Fibroblast of skin of abdomen (primary cell): ENCODE measurements at places on chromosomes 11 and 22.

DNA sequence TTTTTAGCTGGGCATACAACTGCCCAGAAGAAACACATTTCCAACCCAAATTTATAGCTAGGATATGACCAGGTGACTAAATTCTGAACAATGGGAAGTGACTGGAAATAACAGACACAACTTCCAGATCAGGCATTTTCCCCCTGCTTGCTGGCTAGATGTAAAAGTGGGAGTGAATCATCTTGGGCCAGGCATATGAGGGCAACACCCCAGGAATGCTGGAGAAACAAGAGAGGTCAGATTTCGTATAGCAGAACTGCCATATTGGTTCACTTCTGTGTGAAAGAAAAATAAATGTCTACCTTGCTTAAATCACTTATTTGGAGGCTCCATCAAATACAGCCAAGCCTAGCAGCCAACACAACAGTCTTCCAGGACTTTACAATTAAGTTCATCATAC, 7.4 kb downstream of the ATL3 start:
- DNase-seq, result peak; percentile 76

GRCh38 chr11:128625326-128625725, 38.0 kb upstream of the ETS1 start:
- no peak for DNase-seq

- DNase-seq, result no peak
Observed at GRCh38 chr11:110566577-110566976, 136.8 kb downstream of the FDX1 start.

- peak; percentile 64 for DNase-seq
Observed at GRCh38 chr11:19200410-19201201, 1.2 kb downstream of the CSRP3 start.

- peak; percentile 79 for DNase-seq
Observed at GRCh38 chr22:29842740-29843139, 4.7 kb upstream of the ASCC2 start.

GRCh38 chr22:35839841-35840301, 122.2 kb downstream of the APOL5 start:
- peak; percentile 20 for DNase-seq

- DNase-seq, result peak; percentile 52
Observed at GRCh38 chr22:41009222-41009948, 58.2 kb downstream of the RBX1 start.
